ENCODE measurements at places on chromosomes 13 and 19.

DNA sequence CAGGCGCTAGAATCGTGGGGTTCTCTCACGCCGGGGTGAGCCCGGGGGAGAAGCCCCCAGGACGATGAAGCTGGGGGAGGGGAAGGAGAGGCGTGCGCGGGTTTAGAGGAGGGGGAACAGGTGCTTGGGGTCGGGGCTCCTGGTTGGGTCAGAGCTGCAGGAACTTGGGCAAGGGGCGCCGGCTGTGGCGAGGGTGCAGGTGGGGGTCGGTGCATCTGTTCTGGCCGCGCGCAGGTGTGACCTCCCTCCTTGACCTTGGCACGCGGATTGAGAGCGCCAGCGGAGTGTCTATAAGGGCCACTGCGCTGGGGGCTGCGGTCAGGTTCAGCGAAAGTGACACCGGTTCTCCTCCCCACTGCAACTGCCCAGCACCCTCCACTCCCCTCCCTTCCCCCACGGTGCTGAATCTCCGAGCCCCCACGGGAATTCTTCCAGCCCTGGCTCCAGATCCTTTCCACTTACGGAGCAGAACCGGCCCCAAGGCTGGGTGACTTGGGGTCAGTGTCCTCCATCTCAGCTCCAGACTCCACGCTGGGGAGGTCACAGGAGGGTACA lies 618 bp downstream of the TMEM38A start:
- no peak for DNase-seq

DNA sequence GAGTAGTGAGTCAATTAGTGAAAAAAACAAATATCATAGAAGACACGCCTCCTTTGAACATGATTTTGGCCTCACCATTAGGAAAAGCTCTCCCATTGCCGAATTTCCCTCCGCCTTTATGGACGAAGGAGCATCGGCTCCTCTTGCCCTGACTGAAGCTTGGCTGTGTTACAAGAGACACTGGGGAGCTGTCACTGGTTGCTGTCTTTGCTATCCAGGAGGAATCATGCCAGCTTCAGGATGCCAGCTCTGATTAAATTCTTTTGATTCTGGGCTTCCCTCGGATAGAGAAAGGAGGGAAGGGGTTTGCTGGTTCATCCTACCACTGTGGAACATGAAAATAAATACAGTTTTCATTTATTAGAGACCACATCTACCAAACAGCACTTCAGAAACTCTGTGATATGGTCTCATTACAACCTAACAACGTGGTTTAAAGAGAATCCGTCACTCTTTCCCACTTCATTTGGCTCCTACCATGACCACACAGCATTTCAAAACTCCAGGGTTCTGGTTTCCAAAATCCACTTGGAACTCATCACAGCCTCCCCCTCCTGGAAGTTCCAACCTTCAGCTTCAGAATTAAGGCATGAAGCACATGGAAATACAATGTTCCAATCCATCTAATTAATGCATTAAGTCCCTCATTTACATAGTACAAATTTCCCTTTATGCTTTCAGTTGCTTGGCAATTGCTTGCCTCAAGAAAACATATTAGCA lies 446.0 kb downstream of the EFNB2 start:
- DNase-seq: no peak

- no peak for DNase-seq
Observed at GRCh38 chr13:26679411-26680122, 81.0 kb downstream of the GPR12 start.

GRCh38 chr13:43573802-43574514 lies 212.8 kb downstream of the ENOX1 start:
- DNase-seq: no peak

- no peak for DNase-seq
Observed at GRCh38 chr19:33469171-33470039, 52.2 kb downstream of the PEPD start.

DNA sequence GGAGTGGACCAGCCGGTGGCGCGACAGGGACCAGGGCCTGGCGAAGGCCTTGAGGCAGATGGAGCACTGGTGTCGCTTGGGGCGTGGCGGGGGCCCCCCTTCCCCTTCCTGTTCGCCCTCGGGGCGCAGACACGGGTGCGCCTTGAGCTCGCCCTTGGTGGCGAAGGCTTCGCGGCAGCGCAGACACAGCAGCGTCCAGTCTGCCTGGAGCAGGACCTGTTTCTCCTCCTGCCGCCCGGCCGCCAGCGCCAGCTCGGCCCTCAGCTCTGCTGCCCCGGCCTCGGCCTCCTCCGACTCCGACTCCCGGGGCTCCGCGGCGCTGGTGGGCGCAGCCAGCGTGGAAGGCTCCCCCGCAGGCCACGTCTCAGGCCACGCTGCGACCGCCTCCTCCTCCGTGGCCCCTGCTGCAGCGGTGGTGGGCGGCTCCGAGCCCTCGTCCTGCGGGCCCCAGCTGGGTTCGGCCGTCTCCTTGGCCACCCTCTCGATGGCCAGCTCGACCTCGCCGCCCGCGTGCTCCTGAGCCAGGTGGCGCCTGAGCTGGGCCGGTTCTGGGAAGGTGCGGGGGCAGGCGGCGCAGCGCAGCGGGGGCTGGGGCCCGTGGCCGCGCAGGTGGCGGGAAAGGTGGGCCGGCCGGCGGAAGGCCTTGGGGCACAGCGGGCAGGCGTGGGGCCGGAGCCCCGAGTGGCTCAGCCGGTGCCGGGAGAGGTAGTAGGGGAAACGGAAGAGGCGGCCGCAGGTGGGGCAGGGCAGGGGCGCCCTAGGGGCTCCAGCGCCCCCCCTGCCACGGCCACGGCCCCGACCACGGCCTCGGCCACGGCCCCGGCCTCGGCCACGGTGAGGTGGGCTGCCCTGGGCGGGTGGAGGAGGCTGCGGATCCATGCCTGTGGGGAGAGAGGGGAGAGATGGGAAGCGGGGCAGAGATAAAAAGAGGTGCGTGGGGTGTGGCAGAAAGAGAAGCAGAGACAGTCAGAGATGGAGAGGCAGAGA lies 1.6 kb downstream of the ZNF579 start:
- DNase-seq: no peak

GRCh38 chr13:59112221-59112718 lies 1051.5 kb downstream of the DIAPH3 start:
- no peak for DNase-seq

GRCh38 chr13:112651311-112651710 lies 38.5 kb upstream of the ATP11A start:
- no peak for DNase-seq

DNA sequence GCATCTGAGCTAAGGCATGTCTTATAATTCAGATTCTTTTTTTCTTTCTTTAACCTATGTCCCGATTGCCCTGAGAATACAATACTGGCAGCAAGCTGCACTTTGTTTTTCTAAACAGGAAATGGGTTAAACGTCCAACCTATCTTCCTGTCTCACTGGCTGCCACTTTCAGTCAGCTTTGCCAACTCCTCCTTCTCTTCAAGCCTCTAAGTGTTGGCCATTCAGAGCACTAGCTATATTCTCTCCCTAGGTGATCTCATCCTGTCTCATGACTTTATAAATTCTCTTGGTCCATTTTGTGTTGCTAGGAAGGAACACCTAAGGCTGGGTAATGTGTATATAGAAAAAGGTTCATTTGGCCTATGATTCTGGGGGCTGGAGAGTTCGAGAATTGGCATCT lies 109.5 kb upstream of the TSC22D1 start:
- DNase-seq: no peak

- DNase-seq: no peak
Observed at GRCh38 chr13:33611121-33611805, 206.7 kb upstream of the RFC3 start.

DNA sequence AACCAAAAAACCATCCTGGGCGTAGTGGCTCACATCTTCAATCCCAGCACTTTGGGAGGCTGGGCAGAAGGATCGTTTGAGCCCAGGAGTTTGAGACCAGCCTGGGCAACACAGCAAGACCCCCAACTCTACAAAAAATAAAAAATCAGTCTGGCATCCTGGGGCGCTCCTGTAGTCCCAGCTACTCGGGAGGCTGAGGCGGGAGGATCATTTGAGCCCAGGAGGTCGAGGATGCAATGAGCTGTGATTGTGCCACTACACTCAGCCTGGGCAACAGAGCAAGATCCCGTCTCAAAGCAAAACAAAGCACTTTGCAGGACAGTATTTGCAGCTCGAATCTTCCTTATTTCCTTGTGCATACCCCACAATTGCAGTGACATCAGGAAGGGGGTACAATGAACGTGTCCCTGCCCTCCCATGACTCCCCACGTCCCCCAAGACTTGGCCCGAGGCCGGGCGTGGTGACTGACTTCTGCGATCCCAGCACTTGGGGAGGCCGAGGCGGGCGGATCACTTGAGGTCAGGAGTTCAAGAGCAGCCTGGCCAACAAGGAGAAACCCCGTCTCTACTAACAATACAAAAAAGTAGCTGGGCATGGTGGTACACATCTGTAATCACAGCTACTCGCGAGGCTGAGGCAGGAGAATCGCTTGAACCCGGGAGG lies 870 bp downstream of the NDUFB7 start:
- no peak for DNase-seq

- no peak for DNase-seq
Observed at GRCh38 chr13:108407495-108407894, 138.0 kb downstream of the TNFSF13B start.

- no peak for DNase-seq
Observed at GRCh38 chr19:31894451-31894850, 451.0 kb upstream of the ZNF507 start.

- DNase-seq: no peak
Observed at GRCh38 chr13:25872481-25873241, 179.2 kb downstream of the SHISA2 start.

DNA sequence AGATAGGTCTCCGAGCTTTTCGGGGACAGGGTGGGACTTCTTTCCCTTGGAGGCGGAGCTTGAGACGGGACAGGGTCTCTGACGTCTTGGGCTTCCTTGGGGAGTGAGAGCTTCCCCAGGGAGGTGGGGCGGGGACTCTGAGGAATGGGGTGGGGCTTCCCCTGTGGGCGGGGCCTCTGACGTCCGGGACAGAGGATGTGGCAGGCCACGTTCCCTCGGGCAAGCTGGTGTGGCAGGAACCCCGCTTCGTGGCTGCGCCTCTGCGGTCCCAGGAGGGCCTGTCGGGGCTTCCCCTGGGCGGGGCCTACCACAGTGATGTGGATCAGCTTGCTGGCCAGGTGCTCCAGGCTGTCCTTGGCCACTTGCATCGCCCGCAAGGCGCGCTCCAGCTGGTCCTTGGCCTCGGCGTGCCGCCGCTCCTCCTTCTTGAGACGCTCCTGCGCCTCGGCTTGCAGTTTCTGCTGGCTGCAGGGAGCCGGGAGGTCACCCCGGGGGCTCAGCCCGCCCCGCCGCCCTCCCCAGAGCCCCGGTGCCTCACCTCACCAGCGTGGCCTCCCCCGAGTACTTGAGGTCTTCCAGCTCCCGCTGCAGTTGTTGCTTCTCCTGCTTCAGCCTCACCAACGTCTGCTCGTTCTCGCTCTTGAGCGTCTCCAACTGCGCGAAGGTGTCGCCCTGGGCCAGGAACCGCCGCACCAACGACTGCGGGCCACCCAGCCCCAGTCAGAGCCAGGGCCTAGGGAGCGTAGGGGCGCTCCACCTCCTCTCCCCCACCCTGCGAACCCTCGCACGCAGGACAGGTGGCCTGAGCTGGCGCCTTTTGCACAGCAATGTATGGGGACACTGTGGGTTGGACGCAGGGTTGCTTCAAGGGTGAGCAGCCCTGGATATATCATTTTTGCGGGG lies 3.3 kb upstream of the RGL3 start:
- DNase-seq: no peak

DNA sequence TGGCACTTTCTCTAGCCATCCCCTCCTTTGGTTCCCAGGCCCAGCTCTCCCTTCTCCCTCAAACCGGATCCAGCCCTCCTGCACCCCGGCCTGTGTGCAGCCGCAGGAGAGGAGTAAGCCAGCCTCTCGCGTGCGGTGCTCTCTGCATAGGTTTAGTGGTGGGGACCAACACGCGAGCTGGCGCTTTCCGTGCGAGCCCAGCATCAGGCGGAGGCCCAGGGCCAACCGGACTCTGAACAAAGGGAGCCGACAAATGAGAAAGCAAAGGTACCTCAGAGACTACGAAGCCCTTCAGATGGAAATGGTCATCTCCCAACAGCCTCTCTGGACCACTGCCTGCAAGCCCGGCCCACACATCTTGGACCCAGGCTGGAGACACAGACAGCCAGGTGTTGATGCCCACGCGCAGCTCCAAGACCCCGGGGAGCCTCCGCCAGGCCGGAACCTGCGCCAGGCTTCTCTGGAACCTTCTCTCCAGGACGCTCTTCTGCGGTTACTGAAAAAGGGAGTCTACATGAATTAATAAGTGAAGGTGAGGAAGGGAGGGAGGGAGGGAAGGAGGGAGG lies 16.5 kb upstream of the LATS2 start:
- no peak for DNase-seq

DNA sequence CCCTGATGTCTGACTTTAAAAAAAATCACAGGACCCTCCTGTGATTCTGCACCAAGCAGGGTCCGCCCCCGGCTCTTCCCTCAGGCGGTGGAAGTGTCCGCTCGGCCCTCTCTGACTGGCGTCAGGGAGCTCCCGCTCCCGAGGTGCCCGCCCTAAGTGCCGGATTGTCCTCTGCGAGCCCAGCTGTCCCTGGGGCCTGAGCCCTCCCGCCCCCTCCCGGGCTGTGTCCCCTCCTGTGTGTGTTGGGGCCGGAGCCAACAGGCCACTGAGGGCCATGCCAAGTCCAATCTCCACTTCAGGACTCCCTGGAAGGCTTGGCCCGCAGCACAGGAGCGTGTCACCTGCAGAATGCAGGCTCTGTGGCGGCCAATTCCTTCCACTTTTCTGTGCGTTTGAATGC lies 25.4 kb downstream of the MAP2K2 start:
- DNase-seq: no peak

DNA sequence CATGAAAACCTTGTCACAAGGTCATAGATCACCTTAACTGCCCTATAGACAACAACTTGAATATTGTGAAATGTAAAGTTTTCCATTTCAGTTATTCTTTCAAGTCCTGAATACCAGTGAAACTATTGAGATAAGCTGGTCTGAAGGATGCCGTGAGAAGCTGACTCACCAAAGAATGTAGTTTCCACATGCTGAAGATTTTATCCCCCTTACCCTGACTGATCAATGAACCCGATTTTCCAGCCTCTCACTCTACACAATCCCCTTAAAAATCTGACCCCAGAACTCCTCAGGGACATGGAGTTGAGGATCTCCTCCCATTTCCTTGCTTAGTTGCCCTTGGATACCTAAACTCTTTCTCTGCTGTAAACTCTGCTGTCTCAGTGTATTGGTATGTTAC lies 67.5 kb downstream of the POSTN start:
- no peak for DNase-seq

DNA sequence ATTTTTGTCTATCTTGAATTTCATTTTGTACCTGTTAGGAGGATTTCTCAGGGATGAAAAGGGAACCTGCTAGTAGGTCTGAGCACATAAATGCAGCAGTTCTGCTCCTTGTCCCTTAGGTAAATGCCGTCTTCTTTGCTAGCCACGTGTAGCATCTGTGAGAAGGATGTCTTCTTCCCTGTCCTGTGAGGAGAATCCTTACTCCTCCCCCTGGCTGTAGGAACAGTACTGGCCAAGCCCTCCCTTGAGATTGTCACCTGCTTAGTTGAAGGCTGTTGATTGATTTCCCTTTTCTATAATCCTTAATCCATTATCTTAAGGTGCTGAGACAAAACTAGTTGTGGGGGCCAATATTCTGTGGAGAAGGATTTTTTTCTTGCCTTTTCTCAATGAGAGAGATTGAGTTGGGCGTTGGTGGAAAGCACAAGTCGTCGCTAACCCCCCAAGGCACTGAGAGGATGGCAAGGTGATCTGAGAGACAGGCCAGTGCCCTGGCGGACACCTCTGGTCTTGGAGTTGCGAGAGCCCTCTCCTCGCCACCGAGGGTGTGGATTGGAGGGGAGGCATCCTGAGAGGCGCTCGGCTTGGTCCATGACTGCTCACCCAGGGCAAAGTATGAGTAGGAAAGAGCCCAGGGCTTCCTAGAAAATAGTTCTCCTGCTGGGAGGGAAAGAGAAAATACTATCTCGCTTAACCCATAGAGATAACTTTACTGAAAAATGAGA lies 216.7 kb downstream of the ATP8A2 start:
- no peak for DNase-seq

- DNase-seq: no peak
Observed at GRCh38 chr13:47632311-47632710, 368.8 kb downstream of the SUCLA2 start.

All from stimulated activated CD4-positive, alpha-beta T cell treated with anti-CD3 and anti-CD28 coated beads, Interleukin-1b, Interleukin-23, amount 100 ng/mL, for 24 hours (primary cell).